ENCODE measurements at places on chromosomes 6 and 20.
A peak's percentile ranks its signal among the peaks of the same experiment; 100 is the strongest.

DNA sequence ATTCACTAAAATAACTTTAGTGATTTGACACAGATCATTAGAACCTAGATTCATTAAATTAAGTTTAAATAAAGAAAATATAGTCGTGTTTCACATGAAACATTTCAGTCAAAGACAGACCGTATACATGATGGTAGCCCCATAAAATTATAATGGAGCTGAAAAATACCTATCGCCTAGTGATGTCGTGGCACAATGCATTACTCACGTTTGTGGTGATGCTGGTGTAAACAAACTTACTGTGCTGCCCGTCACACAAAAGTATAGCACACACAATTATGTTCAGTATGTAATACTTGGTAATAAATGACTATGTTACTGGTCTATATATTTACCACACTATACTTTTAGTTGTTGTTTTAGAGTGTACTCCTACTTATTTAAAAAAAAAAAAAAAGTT is 17.3 kb downstream of the DST start:
- DNase-seq: no peak

DNA sequence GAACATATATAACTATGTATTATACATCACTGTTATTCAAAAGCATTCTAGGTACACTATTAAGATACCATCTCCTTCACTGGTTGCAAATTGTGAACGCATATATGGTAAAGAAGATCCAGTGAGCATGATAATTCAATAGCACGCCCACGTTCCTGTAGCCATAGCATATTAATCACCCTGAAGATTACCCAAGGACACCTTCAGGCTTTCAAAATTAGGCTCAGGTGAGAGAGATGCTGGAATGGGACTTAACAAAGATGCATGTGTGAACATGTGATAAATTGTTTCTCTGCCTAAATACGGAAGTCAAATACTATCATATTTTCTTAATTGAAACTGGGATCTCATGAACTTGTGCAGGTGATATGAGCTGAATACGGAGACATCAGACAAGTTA is 303.5 kb downstream of the PTPRK start:
- no peak for DNase-seq

DNA sequence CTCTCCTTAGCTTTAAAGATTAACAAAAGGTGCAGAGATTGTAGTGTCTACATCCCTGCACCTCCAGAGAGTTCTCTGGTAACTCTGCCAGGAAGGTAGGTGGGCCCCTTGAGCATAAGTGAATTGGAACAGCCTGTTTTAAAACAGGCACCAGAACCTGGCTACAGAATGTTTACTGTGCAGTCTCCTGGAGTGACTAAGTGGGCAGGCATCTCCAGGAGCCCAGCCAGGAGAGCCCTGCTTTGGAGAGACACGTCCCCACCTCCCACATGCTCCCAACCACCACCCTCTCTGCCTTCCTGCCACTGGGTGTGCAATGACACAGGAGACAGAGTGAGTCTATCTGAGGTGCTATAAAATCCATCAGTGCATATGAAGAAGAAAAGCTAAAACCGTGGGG is 110.3 kb upstream of the EYA4 start:
- DNase-seq: no peak

GRCh38 chr20:9609887-9610502 is 95.6 kb downstream of the LAMP5 start:
- DNase-seq: peak; percentile 32

DNA sequence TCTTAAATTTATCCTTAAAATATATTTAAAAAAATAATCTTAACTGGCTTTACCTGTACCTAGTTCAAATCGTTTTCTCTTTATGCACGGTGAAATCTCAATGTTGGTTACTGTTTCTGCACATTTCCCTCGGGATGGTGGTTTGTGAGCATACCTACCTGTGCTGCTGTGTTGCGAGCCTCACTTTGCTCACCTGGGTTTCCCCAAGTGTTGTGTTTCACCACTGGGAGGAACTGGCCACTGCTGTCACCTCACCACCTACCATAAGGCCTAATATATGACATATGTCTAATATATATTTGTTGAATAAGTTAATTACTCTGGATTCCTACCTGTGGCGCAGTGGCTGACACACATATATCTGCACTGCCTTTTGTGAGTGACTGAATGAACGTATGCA is 493.5 kb upstream of the FLRT3 start:
- no peak for DNase-seq

- DNase-seq: no peak
Measured at GRCh38 chr6:143251288-143251687, 190.6 kb downstream of the AIG1 start.

DNA sequence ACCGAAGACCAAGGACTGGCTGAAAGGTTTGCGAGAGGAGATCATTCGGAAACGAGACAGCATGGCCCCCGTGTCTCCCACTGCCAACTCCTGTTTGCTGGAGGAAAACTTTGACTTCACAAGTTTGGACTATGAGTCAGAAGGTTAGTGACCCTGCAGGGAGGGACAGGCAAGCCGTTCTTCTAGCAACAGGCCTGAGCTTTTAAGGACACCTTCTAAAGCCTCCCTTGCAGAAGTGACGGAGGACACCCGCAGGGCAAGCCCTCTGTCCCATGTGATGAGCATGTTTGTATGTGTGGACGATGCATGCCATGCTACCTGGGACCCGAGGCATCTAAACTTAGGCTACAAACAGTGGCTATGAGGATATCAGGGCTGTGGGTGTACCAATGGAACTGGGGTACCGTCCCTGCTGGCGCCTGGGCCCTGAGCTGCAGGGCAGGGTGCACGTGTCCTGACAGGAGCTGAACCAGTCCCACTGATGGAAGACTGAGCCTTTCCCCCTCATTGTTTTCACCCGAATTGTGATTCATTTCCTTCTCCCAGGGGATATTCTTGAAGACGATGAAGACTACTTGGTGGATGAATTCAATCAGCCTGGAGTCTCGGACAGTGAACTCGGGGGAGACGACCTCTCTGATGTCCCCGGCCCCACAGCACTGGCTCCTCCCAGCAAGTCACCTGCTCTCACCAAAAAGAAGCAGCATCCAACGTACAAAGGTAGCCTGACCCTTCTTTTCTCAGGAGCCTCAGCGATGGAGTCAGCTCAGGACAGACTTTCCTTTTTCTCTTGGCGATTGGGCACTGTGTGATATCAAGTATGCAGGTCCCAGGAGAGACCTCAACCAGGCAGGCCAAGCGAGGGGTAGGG is 84.4 kb downstream of the SERAC1 start:
- no peak for DNase-seq

- no peak for DNase-seq
Measured at GRCh38 chr6:52531396-52531795, 45.5 kb downstream of the TRAM2 start.

- no peak for DNase-seq
Measured at GRCh38 chr6:90008189-90008907, 114.1 kb downstream of the GJA10 start.

- DNase-seq: no peak
Measured at GRCh38 chr6:33566182-33567084, 13.6 kb downstream of the BAK1 start.

DNA sequence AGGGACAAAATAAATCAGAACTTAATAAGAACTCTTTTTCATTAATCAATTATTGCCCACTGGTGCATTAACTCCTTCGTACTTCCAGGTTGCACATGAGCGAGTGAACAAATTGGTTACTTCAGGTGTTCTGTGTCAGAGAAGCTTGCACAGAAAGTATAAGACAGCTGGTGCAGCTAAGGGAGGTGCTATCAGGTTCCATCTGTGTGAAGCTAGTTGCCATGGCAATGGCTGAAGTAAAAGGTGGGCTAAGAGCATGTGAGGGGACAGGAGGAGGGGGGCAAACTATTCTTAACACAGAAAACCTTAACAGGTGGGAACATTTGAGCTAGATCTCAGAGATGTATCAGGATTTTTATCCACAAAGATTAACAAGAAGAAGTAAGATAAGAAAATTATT is 81.6 kb downstream of the MANEA start:
- no peak for DNase-seq

- DNase-seq: no peak
Measured at GRCh38 chr6:39520916-39521315, 198.4 kb upstream of the KCNK16 start.

DNA sequence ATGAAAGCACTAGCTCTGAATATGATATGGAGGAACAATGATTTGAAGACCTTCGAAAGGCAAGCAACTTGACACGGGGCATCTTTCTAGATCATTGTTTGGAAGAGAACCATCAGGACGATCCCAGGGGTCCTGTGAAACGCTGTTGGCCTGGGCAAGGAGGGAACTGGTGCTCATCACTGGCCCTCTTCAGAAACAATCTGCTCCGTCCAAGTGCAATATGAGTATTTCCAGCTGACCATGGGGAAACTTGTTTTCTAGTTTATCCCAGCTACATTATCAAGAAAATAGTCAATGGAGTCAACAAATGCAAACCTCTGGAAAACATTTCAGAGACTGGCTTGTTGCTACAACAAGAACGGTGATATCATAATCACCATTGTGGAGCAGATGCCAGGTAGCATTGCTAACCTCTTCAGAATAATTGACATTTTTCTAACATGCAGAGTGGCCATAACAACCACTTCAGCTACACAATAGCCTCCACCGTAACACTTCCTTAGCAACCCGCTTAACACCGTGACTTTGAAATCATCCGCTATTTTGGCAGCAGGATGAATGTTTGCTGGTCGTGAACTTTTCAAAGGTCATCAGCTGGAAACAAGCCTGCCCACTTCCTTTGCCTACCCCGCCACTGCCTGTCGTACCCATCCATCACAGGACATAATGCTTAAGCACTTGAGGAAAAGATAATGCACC is 112.0 kb upstream of the PDE10A start:
- no peak for DNase-seq

GRCh38 chr6:170459451-170459850 is 93.7 kb downstream of the PSMB1 start:
- DNase-seq: no peak

GRCh38 chr6:52538901-52539354 is 37.9 kb downstream of the TRAM2 start:
- no peak for DNase-seq

GRCh38 chr20:31551163-31552081 is 37.2 kb downstream of the HM13 start:
- DNase-seq: no peak

DNA sequence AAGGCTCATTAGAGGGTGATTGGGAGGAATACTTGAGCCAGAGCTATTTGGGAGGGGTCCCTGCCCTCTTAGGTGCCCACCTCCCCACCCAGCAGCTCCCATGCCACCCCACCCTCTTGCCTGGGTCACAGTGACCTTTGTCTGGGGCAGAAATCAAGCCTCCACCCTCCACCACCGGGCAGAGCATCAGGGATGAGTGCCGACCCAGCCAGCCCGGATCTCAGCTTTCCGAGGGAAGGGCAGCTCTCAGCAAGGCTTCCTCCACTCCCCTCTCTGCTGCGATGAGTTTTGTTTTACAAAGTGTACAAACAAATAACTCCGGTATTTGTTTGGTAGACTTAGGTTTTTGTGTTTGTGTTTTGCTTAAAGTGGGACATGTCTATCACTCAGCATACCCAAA is 136.7 kb upstream of the CST7 start:
- no peak for DNase-seq

- no peak for DNase-seq
Measured at GRCh38 chr20:14412065-14412681, 74.8 kb upstream of the FLRT3 start.

DNA sequence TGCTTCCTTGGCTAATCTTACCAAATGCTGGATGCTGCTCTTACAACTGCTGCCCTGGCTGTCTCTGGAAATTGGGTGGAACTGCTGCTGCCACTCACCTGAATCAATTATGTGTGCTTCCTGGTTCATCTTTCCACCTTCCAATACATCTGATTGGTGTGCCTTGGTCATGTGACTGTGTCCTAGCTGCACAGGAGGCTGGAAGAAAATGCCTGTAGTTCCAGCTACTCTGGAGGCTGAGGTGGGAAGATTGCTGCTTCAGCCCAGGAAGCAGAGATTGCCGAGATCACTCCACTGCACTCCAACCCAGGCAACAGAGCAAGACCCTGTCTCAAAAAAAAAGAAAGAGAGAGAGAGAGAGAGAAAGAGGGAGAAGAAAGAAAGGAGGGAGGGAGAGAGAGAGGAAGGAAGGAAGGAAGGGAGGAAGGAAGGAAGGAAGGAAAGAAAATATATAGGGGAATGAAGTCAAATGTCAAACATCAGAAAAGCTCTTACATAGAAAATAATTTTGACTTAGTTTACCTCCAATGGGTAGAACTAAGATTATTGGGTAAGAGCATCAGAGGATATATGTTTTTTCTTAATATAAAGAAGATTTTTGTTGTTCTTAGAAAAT is 14.1 kb upstream of the PPARD start:
- DNase-seq: no peak

GRCh38 chr6:23705697-23706096 is 420.3 kb upstream of the NRSN1 start:
- no peak for DNase-seq

DNA sequence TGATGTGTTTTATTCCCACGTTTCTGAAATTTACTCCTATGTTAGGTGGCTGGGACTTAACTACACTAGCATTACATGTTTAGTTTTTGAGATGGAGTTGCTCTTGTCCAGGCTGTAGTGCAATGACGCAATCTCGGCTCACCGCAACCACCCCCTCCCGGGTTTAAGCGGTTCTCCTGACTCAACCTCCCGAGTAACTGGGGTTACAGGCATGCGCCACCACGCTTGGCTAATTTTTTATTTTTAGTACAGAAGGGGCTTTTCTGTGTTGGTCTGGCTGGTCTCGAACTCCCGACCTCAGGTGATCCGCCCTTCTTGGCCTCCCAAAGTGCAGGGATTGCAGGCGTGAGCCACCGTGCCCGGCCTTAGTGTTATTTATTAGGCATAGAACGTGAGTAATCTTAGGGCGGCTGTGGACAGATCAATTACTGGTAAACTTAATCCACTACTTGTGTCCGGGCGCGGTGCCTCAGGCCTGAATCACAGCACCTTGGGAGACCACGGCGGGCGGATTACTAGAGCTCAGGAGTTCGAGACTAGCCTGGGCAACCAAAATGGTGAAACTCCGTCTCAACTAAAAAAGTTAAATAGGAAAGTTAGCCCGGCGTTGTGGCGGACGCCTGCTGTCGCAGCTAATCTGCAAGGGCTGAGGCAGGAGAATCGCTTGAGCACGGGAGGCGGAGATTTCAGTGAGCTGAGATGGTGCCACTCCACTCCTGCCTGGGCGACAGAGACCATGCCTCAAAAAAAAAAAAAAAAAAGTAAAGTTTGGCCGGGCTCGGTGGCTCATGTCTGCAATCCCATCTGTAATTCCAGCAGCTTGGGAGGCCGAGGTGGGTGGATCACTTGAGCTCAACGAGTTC is 123.7 kb upstream of the BTN3A2 start:
- no peak for DNase-seq

- no peak for DNase-seq
Measured at GRCh38 chr6:133184798-133185372, 56.3 kb upstream of the EYA4 start.

DNA sequence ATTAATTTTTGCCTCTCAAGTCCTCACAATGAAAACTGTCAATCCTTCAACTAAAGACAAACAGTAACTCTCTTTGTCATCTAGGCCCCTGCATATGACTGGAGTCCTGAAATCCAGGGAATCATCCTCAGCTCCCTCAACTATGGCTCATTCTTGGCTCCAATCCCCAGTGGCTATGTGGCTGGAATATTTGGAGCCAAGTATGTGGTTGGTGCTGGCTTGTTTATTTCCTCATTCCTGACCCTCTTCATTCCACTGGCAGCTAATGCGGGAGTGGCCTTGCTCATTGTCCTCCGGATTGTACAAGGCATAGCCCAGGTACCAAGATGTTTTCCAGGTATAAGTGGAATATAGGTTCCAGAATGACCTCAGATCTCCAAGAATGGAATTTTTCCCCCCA is 15.4 kb downstream of the SLC17A4 start:
- no peak for DNase-seq

GRCh38 chr20:2336471-2336870 is 40.7 kb downstream of the TGM3 start:
- no peak for DNase-seq

- no peak for DNase-seq
Measured at GRCh38 chr6:160029525-160029924, 60.6 kb downstream of the IGF2R start.

All from hippocampal formation (tissue), 2 donors.